RPMI7951 (cell line): ENCODE measurements at places on chromosomes 6 and 20.

DNA sequence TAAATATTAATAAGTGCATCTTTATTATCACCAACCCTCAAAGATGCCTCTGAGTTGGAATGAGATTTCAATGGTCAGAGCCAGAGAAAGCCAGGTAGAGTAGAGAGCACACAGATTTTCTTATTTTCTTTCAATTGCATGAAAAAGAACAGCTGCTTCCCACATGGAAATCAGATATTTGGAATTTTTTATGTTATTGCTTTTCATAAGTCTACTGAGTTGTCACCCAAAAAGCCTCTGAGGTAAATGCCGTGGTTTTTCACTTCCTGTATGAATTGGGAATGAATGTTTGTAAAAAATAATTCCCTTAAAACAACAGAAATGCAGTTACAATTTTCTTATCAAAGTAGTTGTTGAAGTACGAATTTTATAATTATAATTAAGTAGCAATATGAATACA lies 563.1 kb downstream of the RFPL4B start:
- DNase-seq = peak; percentile 66

GRCh38 chr20:58251979-58252591 lies 23.6 kb upstream of the ANKRD60 start:
- DNase-seq = peak; percentile 94

- peak; percentile 48 for DNase-seq
Observed at GRCh38 chr6:84671183-84671582, 93.2 kb downstream of the TBX18 start.

- DNase-seq = no peak
Observed at GRCh38 chr20:24675651-24676352, 206.4 kb downstream of the SYNDIG1 start.

DNA sequence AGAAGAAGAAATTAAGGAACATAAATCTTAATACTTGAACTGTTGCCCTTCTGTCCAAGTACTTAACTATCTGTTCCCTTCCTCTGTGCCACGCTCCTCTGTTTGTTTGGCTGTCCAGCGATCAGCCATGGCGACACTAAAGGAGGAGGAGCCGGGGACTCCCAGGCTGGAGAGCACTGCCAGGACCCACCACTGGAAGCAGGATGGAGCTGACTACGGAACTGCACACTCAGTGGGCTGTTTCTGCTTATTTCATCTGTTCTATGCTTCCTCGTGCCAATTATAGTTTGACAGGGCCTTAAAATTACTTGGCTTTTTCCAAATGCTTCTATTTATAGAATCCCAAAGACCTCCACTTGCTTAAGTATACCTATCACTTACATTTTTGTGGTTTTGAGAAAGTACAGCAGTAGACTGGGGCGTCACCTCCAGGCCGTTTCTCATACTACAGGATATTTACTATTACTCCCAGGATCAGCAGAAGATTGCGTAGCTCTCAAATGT lies 17.1 kb downstream of the IRF4 start:
- DNase-seq = peak; percentile 13

- DNase-seq = no peak
Observed at GRCh38 chr6:52641826-52642225, 29.1 kb upstream of the TMEM14A start.

DNA sequence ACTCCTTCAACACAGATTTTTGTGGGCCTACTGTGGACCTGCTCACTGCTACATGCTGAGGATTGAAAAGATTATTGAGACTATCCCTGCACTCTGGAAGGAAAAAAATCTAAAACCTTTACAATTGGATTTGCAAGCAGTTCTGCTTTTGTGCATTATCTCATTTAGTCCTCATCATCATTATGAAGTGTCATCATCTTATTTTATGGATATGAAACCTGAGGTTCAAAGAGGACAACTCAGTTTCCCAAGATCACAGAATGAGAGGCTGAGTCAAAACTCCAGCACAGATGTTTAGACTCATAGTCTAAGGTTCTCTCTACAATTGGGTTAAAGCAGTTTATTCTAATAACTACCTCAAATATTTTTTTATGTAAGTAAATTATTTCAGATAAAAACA lies 160.2 kb upstream of the MARCKS start:
- DNase-seq = no peak

DNA sequence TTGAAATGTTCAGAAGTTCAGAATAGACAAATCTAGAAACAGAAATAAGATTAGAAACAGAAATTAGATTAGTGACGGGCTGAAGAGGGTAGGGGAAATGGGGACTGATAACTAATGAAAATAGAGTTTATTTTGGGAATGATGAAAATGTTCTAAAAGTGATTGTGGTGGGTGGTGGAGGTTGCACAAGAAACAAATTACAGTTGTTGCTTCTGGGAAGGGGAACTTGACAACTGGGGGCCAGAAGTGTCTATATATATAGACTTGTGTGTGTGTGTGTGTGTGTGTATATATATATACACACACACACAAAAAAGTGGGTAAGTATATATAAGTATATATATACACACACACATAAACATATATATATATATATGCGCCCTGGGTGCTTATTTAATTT lies 86.5 kb upstream of the RREB1 start:
- DNase-seq = no peak

DNA sequence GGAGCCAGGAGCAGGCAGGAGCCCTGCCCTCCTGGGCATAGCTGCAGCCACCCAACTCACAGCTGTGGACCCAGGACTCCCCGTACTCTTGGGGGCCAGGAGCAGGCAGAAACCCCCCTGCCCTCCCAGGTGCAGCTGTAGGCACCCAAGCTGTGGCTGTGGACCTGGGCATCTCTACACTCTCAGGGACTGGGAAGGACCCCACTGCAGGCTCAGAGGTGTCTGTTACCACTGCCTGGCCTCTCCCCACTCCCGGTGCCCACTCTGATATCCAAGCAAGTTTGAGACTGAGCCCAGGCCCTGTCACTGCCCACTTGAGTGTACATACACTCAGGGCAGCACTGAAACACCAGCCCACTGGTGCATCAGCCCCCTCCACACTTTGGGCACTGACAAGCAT lies 193.5 kb upstream of the MANEA start:
- no peak for DNase-seq

DNA sequence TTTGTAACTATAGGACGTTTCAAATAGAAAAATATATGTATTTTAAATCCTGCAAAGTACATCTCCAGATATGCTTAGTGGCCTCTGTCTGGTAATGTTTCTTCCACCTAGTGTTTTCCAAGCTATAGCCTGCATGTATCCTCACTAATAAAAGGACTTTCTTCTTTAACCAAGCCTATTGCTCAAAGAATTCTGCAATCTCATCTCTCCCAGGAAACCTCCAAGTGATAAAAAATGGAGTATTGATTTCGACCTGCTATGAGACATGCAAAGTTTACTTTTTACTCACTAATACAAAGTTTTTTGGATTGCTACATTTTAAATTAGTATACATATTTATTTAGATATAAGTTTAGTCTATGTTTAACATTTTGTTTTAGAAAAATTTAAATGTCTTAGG lies 23.3 kb downstream of the ADGRB3 start:
- no peak for DNase-seq

DNA sequence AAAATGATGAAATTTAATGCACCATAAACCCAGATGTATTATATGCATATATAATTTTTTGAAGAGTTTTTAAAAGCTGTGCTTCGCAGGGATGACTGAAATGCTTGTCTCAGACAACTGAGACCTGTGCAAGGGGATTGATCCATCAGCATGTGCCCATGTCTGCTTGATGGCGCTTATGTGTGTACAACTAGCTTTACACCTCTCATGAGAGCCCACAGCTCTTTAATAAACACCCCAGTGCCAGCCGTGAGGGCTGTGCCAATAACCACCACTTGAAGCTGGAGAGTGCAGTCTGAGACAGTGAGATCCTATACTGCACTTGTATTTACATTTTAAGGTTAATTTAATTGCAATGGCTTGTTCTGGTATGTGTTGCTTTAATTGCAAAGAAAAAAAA lies 225.5 kb downstream of the BCKDHB start:
- no peak for DNase-seq

GRCh38 chr20:7790189-7790588 lies 150.1 kb downstream of the HAO1 start:
- peak; percentile 75 for DNase-seq

DNA sequence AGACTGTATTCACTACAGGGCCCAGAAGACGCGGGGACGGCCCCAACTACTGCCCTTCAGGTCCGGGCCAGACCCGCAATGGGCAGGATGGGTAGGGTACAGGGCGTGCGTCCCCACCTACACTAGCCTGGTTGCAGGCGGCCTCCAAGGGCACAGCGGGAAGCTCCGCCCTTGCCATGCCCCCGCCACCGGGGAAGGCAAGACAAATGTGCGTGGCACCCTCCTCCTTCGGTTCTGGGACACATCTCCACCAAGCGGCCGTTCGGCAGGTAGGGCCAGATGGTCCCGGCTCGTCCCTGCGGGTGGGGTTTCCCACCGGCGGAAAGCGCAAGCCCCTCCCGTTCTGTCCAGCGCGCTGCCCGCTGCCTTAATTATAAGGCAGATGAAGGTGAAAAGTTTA lies 5.6 kb downstream of the NXT1 start:
- DNase-seq = no peak

DNA sequence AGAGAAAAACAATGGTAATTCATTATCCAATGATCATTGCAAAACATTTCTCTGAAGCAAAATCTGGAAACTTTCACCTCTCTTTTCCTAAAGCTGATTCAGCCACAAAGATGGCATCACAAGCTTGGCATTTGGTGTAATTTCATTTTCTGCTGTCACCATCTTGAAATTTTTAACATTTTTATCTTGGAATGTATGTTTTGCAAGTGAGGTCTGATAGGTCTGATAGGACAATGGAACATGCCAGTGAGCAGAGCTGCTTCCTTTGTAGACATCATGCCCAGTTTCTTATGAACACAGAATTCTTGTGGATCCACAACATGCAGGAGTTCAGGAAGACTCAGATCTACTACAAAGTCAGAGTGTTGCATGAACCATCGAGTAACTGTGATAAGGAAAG lies 969.6 kb downstream of the EYS start:
- DNase-seq = no peak

GRCh38 chr20:21504323-21504722 lies 9.5 kb downstream of the NKX2-2 start:
- DNase-seq = no peak

DNA sequence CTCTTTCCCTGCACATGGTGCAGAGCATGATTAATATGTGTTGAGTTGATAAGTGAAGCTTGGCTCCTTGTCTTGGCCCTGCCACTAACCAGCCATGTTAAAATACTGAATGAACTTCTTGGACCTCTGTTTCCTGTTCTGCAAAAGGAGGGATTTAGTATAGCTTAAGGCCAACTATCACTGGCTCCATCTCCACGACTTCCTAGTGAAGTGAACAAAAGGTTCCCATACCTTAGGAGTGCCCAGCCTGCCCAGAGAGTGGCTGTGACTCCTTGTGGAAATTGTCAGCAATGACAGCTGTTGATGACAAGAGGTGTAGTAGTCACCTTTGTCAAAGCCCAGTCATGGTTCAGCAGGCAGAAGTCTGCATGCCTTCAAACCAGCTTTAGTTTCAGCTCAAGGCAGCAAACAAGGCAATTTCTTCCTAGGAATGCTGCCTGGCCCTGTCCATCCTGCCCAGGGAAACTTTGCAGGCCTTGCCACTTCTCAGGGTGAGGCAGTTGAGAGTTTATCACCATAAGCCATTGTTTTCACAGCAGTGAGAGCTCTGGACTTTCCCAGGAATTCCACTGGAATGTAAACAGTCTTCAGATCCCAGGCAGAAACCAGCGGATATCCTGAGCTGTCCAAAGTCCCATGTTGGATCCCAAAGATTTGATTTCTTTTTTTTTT lies 169.7 kb upstream of the TNFAIP3 start:
- peak; percentile 80 for DNase-seq

DNA sequence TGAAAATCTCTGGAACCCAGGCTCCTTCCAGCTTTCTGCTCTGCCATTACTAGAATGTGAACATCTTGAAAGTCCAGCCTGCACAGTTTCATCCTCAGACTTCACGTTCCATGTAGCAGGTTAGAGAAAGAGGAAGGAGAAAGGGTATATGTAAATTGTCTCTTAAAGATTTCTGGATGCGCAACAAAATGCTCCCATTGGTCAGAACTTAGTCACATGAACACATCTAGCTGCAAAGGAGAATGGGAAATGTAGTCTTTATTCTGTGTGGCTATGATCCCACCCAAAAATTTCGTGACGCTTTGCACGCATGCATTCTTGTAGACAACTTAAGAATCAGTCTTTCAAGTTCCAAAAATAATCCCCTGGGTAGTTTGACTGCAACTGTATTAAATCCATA lies 46.4 kb upstream of the CHD6 start:
- DNase-seq = peak; percentile 79

DNA sequence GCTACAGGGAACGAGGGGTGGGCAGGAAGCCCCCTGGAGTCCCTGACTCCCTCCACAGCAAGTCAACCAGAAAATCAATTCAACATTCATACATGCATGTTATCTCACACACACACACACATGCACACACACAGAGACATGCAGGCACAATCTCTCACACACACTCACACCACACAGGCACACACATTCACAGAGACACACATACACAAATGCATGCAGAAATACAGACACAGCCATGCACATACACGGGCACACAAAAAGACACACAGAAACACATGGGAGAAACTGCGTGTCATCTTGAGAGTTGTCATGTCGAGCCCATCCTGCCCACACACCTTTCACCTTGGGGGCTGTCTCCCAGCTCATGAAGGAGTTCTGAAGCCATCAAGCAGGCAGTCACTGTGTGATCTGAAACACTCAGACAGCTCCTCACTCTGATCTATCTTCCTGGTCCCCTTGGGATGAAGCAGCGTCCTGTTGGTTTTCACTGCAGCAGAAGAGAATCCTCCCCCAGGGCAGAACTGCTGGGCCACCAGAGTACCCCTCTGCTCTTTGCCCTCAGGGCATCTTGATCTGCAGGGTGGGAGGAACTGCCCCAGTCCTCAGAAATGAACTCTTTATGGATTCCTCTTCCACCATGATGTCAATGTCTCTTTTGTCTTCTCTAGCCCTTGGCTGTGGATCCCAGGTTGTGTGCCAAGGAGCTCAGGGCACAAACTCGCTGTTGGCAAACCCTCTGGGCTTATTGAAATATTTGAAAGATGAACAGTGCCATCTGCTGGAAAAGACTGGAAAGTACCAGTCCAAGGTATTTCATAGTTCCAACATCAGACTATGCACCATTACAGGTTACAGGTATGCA lies 8.8 kb downstream of the RAET1L start:
- DNase-seq = peak; percentile 55

GRCh38 chr20:61514018-61514365 lies 261.9 kb downstream of the CDH4 start:
- no peak for DNase-seq

- no peak for DNase-seq
Observed at GRCh38 chr6:87282743-87283142, 39.6 kb upstream of the SMIM8 start.
